ENCODE measurements at places on chromosomes 7 and 10.

- no peak for DNase-seq
Measured at GRCh38 chr7:107874605-107875446, 16.2 kb upstream of the DLD start.

DNA sequence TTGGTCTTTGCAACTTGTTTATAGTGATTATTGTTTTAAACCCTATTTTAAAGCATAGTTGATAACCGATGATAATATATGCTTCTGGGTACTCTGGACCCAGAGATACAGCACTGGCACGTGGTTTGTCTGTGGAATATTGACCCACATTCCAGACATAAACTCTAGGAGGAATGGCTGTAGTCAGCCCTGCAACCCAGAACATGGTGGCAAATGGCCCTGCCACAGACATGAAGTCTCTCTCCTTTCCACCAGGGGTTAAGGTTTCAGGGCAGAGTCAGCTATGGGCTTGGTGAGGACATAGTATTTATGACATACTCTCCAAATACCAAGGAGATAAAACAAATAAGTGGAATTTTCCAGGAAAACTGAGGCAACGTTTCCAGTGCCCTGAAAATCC is 83.6 kb downstream of the NAMPT start:
- DNase-seq, result no peak

- DNase-seq, result no peak
Measured at GRCh38 chr7:158439035-158439434, 148.6 kb downstream of the PTPRN2 start.

DNA sequence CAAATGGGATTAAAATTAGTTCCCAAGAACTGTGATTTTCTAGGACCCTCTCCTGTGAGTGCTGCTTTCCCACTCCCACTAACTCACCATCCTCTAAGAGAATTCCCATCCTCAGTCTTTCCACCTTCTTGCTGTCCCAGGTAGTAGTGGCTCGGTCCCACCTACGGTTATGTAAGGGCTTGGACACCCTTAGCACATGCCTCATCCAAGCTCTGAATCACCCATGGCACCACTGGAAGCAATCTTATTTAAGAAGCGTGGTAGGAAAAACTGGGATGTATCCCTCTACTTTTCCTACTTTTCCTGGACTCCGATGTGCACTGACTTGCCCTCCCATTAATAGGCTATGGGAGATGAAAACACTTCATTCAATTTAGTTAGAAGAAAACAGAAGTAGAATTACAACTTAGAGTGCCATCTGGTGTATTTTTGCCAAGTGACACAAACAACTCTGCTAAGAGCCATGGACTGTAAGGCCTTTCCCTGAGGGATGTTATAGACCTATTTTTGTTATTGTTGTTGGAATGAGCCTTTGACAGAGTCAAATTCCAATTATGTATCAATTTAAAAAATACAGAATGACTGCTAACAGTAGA is 13.7 kb upstream of the ANKRD22 start:
- no peak for DNase-seq

DNA sequence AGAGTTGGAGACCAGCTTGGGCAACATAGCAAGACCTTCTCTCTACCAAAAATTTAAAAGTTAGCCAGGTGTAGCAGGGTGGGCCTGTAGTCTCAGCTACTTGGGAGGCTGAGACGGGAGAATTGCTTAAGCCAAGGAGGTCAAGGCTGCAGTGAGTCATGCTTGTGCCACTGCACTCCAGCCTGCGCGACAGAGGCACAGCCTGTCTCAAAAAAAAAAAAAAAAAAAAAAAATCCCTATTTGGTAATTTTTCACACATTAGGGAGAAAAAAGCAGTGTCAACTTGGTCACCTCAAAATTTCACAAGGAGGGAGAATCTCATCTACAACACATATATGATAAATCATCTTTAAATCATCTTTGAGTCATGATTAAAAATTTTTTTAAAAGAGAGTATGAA is 6.4 kb upstream of the ZNF398 start:
- no peak for DNase-seq

GRCh38 chr10:47409171-47409865 is 25.2 kb upstream of the ZNF488 start:
- no peak for DNase-seq

DNA sequence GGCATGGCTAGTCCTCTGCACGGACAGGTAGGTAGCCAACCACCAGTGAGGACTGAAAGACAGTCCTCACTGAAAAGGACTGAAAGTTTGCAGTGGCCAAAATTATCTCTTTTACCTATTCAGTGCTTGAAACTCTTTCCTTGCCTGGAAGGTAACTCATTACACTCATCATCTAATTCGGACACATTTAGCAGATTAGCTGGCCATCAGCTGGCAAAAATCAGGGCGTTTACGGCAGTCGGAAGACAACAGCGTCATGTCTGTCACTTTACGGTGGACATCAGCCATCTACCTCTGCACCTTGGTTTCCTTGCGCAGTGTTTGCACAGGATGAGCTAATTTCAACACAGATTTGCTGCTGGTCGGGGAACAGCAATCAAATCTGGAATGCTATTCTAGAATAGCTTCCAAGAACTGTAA is 740 bp downstream of the ANXA7 start:
- DNase-seq, result no peak

DNA sequence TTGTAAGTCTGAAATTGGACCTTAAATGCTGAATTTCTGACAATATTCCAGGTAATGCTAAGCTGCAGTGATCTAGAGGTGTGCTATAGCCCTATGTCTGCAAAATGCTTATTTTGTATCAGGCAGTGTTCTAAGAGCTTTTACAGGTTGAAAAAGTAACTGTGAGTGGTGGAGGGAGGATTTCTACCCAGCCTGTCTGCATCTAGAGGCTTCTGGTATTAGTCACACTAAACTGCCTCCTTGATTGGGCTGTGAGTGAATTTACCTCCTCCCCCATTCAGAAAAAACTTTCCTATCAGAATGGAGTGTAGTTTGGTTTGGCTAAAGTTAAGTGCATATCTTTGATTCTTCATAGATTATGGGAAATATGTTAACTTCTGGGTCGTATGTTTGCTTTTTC is 56.8 kb downstream of the BBS9 start:
- DNase-seq, result no peak

DNA sequence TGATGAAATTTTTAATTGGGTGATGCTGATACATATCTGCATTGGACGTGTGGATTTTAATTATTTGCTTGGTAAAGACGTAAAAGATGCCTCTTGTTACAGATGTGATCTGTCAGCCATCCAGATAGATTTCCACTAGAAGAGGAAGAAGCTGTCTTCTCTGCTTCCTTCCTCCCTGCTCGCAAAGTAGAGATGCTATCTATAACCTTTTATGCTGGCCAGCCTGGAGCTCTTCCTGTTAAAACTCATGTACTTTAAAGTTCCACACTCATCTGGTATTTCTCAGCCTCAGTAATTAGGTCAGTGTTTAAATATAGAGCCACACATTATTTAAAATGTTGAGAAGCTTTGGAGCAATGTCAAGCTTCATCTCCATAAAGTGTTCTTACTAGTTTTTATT is 51.2 kb upstream of the TMEM229A start:
- DNase-seq, result no peak

DNA sequence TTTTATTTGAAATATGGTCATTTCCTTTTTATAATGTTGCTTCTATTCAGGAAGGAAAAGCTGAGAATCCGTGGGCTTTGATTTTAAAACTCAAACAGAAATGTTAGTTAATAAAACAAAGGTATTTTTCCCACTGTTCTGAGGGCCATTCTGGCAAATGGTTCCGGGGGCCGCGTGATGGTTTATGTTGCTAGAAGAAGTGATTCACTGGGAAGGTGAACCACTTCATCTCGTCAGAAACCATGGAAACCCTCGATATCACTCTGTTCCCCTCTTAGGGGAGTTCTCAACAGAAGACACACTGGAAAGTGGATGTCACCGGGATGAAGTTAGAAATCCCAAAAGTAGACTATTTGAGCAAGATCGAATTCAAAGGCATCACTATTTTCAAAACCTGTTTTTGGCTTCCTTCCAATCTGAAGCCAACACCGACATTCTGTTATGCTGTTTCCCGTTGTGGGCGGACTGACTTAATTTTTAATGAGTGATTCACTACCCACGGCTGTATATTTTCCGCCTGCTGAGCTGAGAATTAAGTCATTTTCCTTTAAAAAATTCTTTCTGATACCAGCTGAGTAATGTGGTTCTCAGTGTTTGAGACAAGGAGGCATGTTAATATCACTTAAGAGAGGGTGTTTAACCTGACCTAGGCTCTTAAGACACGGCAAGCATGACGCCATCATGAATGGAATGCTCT is 84.1 kb downstream of the PTPRE start:
- peak; percentile 9 for DNase-seq

GRCh38 chr7:96676919-96677318 is 32.7 kb downstream of the SEM1 start:
- DNase-seq, result no peak

DNA sequence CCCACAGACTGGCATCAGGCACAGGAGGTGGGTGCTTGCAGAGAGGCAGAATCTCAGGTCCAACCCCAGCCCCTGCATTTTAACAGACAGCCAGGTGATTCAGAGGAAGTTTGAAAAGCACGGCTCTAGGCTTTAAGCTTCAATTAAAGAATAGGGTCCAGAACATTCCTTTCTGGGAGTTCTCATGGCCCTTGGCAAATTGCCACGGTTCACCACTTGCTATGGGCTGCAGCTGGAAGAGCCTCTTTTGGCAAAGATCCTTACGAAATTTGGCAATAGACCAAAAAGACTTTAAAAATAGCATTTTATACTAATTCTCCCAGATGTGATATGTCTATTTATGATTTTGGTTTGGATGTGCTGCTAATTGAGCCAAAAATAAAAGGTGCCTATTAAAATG is 148.1 kb downstream of the ITGA8 start:
- no peak for DNase-seq

DNA sequence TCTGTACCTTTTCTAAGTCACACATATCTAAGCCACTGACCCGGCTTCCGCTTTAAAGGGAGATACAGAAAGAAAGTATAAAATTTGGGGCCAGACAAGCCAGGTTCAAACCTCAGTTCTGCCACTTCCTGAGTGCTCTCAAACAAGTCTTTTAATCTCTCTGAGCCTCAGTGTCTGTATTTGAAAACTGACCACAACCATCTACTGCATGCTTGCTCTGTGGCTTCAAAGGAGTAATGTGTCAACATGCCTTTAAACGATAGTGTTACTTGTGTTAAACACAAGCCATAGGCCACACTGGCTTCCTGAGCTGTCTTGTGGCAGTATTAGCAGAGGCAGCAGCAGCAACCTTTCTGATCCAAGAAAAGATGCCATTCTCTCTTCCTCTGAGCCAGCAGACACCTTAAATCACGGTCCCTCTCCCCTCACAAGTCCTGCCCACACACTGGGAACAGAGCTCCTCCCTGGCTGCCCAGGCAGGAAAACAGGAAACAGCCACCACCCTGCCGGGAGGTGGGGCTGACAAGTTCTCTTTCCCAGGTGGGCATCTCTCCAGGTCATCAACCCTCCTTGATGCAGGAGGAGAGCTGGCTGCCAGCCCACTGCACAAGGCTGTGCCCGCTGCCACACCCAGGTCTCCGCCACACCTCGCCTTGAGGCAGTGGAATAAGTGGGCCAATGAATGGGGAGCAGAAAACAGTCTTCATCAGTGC is 10.7 kb downstream of the HIP1 start:
- no peak for DNase-seq

DNA sequence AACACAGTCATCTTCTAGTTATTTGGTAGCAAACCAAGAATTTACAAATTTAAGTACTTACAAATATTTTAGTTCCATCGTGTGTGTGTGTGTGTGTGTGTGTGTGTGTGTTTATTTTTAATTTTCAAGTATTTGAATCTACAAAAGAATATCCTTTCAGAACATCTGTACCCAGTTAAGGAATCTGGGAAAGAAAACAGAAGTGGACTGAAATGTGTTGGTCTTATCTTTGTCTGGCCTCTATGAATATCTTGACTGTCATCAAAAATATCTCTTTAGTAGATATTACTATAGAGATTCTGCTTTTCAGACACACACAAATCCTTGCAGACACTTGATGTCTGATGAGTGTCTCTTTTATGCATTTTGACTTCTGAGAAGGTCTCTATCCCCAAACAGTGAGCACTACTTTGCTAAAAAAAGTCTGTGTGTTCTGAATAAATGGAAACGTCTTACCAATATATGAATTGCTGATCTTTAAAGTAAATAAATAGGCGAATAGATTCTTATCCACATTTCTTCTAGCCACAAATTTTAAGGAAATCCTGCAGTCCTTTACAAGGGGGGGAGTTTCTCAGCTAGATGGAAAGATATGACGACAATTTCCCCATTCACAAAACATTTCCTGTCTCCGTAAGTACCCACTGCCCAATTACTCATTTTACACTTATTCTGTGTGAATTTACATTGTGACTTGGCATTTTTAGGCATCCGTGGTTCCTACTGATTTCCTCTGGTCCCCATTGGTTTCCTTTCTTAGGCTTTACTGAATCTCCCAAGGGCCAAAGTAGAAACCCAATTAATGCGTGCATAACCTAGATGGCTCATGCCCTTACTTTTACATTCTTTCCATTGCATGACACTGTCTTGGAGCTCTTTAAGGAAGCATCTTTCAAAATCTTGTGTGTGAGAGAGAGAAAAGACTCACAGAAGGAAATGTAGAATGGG is 36.0 kb downstream of the NRCAM start:
- no peak for DNase-seq

DNA sequence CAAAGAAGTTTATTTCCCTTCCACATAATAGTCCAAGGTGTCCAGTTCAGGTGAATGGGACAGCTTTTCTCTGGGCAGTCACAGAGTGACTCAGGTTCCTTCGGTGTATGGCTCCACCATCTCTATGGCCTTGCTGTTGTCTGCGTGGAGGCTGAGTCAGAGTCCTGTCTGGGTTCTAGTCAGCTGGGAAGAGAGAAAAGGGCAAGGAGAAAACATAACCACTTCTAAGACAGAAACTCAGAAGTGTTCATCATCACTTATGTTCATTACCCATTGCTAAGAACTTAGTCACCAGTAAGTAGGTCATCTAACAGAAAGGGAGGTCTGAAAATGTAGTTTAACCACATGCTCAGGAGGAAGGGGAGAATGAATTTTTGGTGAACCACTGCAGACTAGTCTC is 32.4 kb upstream of the CCDC7 start:
- DNase-seq, result no peak

GRCh38 chr10:6194311-6194710 is 8.4 kb upstream of the PFKFB3 start:
- DNase-seq, result no peak

DNA sequence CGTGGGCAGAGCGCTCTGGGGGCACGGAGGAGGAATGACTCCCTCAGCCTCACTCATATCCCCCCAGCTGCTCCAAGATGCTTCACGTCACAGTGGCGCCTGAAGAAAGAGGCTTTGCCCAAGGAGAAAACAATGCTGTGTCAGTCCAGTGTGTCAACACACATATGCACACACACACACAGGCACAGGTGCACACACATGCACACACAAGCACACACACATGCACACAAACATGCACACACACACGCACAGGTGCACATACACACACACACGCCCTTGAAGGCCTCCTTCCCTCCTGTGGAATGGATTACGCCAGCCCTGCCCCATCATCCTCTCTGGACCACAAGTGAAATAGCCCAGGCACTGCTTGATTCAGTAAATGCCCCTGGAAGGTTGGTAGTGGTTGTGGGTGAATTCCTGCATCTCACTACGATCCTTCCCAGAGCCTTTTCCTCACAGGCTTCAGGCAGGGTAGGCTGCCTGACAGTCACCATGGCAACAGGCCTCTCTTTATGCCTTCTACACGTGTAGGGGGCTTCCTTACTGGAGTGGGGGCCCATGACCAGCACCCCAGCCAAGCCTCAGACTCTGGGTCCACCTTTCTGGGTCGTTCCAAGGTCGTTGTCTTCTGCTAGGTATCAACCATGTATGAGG is 371.5 kb upstream of the PODXL start:
- DNase-seq, result no peak

- DNase-seq, result no peak
Measured at GRCh38 chr10:25405871-25406270, 231.1 kb downstream of the GPR158 start.
